ENCODE measurements at places on chromosomes 6 and 20.

GRCh38 chr20:15834857-15835256, 738.4 kb downstream of the KIF16B start:
- DNase-seq = no peak

GRCh38 chr20:33019465-33020277, 11.8 kb upstream of the BPIFB6 start:
- no peak for DNase-seq

GRCh38 chr6:155075930-155076695, 81.0 kb downstream of the TIAM2 start:
- no peak for DNase-seq

- no peak for DNase-seq
These were observed 68.6 kb downstream of the ZDHHC14 start for GRCh38 chr6:157449610-157450009.

DNA sequence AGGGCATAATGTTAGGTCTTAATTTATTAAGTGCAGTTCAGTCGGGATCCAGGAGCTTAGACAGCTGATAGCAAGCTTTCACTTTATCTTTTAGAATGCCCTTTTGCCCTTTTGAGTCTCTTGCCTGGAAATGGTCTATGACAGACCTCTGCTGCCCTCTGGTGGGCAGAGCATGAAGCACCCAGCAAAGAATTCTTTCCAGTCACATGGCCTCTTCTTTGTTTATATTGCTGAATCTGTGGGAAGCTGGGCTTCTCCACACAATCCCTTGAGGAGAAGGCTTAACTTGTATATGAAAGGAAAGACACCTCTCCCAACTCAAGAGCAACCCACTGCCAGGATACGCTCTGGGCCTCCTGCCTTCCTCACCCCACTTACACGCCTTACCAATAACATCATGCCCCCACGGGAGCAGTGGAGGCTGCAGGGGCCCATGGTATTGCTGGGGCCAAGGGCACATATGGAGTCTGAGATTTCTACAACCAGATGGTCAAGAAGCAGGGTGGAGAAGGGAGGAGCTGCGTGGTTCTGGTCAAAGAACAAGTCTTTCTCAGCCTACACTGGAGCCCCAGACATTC, 20.4 kb downstream of the WFDC3 start:
- DNase-seq = peak; percentile 72
